ENCODE measurements at places on chromosomes 2 and 18.

GRCh38 chr2:205461678-205462665, 220.3 kb upstream of the NRP2 start:
- no peak for DNase-seq

DNA sequence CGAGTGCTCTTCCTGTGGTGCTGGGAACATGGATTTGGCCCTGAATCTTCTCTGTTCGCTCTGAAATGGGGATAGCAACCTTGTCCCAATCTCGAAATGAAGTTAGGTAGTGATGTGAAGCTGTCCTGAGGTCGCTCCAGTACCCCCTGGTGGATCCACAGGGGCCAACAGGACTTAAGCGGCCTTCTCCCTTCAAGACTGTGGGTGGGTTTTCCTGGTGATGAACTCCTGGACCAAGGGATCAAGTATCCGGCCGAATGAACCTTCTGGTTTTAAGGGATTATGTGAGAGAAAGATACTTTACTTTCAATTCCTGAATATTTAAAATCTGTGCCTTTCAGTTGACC, 156.5 kb downstream of the NAPG start:
- no peak for DNase-seq

- DNase-seq, result no peak
These were observed 176.0 kb downstream of the LTBP1 start for GRCh38 chr2:33122726-33123125.

DNA sequence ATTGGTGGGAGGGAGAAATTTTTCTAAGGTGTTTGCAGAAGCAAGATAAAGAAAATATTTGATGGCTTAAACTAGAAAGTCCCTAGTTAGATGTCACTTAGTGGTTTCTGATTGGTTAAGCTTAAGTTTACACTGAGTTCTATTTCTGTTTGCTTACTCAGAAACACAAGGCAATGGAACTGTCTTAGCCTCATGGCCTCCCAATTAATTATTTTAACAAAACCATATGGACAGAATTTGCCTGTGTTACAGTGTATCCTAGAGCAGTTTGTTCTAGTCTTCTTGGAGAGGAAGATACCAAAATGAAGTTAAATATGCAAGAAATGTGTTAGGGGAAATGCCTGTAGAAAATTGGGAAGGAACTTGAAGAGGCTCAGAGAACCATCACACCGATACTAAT, 4.6 kb upstream of the IMPACT start:
- DNase-seq, result no peak

GRCh38 chr2:27247893-27248292, 15.0 kb downstream of the SLC30A3 start:
- DNase-seq, result no peak

DNA sequence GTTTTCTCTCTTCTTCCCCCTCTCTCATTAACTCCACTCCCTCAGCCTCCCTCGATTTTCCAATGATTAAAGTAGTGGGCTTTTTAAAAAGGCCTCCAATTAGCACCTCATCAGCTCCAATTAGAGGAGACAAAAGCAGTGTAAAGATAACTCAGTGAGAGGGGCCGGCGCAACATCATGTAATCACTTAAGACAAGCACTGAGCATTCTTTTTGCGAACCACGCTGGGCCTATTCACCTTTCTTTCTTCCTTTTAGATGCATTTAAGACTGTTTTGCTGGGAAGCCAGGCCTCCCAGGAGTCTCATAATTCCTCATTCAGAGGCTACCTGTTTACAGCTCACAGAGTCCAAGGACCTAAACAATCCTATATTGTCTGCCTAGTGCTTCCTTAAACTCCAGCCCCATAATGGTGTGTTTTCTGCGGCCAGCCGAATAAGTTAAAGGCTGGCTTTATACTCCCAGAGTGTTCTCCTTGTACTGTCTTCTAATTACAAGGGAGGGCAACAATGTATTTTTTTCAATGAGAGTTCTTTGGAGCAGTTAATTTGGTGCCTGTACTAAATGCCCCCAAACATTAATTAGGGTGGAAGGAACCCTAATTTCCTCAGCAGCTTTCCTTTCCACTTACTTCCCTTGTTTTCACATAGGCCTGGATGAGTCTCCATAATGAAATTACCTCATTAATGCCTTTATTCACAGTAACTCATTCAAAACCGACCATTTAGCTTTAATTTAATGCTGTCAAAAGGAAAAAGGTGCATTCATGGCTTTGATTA, 28.0 kb upstream of the LMAN1 start:
- DNase-seq, result no peak

GRCh38 chr18:29969876-29970275, 1072.7 kb downstream of the DSC3 start:
- no peak for DNase-seq

DNA sequence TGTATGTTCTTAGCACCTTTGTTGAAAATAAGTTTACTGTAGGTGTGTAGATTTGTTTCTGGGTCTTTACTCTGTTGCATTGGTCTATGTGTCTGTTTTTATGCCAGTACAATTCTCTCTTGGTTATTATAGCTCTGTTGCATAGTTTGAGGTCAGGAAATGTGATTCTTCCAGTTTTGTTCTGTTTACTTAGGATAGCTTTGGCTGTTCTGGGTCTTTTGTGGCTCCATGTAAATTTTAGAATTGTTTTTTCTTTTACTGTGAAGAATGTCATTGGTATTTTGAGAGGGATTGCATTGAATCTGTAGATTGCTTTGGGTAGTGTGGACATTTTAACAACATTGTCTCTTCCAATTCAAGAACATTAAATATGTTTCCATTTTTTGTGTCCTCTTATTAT, 69.1 kb downstream of the ANKRD62 start:
- no peak for DNase-seq

GRCh38 chr18:58051765-58052460, 7.9 kb downstream of the NEDD4L start:
- no peak for DNase-seq

DNA sequence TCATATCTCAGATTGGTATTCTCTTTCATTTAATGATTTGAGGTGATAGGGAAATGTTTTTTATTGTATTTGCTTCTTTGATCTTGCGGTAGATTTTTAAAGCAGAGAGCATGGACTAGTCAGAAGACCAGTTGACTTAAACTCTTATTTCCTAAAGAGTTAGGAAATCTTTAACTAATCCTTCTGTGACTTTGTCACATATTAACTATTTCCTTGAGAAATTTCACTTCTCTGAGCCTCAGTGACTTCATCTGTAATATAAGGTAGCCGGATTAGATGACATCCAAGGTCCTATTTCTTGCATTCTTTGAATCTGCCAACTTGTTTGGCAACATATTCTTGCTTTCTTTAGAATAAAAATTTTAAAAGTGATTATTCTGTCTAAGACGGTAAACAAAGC, 55.6 kb downstream of the MTX2 start:
- no peak for DNase-seq

DNA sequence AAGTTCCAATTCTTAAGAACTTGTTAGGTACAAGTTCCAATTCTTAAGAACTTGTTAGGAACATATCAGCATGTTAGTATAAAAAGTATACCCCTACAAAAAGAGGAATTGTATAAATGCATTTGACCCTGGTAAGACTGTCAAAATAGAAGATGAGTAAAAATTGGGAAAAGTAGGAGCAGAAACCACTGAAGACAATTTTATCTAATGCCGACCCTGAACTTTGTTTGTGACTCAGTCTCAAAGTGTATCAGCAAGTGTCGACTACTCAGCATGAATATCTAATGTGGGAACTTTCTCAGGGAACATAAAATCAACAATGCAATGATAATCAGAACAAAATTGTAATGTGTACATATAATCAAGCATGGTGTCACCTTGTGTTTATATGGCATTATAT, 583 bp upstream of the CD226 start:
- DNase-seq, result no peak

- no peak for DNase-seq
These were observed at the start of gene GALNT13 for GRCh38 chr2:153871231-153872221. GALNT13 (plus strand) TSS chr2:153871922.

- no peak for DNase-seq
These were observed 102.0 kb upstream of the ACAA2 start for GRCh38 chr18:49915352-49915751.

GRCh38 chr18:813172-814071, 1.4 kb upstream of the YES1 start:
- DNase-seq, result peak; percentile 30

GRCh38 chr2:53087262-53087873, 680.2 kb upstream of the CHAC2 start:
- DNase-seq, result no peak

- no peak for DNase-seq
These were observed 11.1 kb upstream of the IL1RN start for GRCh38 chr2:113116100-113116958.

- no peak for DNase-seq
These were observed 54.4 kb upstream of the FOSL2 start for GRCh38 chr2:28338046-28338817.

DNA sequence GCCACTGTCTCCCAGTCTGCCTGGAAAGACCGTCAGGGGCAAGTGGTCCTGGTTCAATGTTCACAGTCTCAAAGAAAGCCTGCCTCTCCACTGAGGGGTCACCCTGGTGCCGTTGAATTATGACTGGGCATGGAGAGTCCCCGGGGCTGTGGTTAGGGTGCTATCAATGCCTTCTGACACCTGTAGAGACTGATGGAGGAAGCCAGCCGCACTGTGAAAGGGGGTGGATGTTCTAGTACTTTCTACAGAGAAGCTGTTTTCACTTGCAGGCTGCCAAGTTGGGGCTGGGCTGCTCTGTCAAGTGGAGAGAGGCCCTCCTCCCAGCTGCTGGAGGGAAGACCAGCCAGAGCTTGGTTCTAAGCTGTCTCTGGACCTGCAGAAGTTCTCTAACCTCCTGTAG, 80.5 kb downstream of the BCL2L11 start:
- no peak for DNase-seq

Data from activated T-cell treated with anti-CD3 and anti-CD28 coated beads for 1 hour (primary cell).